ENCODE measurements at places on chromosomes 13 and 19.

DNA sequence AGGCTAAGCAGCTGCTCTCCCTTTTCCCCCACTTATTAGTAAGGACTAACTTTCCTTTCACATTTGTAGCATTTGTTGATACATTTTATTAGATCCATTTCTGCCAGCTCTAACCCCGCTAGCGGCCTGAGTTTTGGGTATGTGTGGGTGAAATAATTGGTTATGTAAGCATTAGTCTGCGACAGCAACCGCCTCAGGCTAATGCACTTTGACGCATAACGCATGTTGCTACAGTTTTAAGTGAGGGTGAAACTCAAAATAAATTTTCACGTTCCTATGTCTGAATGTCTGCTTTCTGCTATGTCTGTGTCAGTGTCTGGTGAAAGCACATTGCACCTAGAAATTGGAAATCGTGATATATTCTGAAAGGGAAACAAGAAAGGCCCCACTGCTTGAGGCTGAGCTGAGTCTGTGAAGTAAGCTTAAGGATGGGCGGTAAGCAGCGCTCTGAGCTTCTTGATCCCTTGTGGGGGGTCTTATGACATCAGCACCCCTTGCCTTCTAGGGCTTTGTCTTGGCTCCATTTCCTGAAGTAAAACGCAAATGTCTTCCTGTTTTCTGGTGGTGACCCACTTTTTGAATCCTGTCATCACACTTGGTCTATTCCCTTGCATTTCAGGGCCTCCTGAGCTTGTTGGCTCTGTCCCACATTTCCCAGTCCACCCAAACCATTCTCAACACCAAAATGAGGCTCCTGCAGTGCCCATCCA lies 648.3 kb upstream of the ARGLU1 start:
- no peak for DNase-seq

DNA sequence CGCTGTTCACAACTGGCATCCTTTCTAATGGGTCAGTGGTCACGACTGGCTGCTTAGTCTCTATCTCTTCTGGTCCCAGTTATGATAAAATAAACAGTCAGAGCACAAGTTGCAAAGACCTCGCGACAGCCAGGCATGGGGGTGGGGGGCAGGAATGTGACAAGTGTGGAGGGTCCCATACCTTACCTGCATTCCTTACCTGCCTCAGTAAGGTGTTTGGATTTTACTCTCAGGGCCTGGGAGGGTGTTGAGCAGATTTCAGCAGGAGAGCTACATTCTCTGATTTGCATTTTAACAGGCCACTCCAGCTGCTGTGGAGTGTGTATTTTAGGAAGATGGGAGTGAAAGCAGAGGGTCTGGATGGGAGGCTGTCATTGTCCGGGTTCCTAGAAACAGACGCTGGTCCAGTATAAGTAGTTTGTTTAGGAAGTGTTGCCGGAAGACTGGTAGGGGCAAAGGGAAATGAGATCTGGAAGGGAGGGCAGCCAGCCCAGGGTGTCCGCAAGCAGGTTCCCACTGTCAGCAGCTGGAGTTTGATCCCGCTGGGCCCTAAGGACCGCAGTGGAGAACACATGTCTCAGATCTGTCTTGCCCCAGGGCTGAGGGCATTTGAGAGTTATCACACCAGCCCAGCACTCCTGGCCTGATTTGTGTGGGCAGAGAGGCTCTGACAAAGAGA lies 920.0 kb downstream of the UQCRFS1 start:
- DNase-seq: no peak

- no peak for DNase-seq
Observed at GRCh38 chr13:43072394-43072793, 49.0 kb downstream of the DNAJC15 start.

GRCh38 chr13:36753176-36753575 lies 65.8 kb upstream of the RFXAP start:
- DNase-seq: no peak

- DNase-seq: no peak
Observed at GRCh38 chr13:54953786-54954185, 1925.2 kb downstream of the OLFM4 start.

DNA sequence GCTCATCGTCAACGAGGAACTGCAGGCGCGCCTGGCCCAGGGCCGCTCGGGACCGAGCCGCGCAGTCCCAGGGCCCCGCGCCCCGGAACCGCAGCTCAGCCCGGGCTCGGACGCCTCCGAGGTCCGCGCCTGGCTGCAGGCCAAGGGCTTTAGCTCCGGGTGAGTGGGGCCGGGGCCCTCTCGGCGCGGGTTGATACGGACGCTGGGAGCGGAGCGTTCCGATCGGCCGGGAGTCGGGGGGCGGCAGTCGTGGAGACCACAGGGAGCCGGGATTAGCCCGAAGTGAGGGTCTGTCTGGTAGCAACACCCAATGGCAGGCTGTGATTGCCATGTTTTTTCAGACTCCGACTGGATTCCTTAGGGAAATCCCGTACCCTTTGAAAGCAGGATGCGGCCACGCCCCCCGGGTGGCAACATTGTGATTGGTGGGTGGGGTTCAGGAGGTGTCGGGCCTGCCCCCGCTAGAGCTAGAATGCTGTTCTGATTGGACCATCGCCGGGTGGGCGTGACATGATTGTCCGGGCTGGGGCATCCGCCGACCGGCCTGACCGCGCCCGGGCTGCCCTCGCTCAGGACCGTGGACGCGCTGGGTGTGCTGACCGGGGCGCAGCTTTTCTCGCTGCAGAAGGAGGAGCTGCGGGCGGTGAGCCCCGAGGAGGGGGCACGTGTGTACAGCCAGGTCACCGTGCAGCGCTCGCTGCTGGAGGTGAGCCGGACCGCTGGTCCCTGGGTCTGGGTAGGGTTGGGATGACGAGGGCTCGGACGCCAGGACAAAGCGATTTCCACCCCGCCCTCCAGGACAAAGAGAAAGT lies 11.3 kb downstream of the EPS8L1 start:
- DNase-seq: no peak

DNA sequence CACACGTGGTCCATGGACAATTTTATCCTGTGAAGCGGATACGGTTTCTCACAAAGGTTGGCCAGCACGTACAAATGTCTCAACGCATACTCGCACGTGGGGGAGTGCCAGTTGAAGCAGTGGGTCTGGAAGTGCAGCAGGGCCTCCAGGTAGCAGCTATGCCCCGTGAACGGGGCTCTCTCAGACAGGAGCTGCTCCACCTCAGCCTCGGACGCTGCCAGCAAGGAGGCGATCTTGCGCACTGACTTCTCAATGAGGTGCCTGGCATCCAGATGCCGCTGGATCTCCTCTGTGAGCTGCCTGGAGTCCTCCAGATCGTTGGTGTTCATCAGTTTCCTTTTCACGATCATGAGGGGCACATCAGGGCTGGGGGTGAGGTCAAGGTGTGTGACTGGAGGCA lies 2272.0 kb downstream of the PCDH9 start:
- DNase-seq: no peak

DNA sequence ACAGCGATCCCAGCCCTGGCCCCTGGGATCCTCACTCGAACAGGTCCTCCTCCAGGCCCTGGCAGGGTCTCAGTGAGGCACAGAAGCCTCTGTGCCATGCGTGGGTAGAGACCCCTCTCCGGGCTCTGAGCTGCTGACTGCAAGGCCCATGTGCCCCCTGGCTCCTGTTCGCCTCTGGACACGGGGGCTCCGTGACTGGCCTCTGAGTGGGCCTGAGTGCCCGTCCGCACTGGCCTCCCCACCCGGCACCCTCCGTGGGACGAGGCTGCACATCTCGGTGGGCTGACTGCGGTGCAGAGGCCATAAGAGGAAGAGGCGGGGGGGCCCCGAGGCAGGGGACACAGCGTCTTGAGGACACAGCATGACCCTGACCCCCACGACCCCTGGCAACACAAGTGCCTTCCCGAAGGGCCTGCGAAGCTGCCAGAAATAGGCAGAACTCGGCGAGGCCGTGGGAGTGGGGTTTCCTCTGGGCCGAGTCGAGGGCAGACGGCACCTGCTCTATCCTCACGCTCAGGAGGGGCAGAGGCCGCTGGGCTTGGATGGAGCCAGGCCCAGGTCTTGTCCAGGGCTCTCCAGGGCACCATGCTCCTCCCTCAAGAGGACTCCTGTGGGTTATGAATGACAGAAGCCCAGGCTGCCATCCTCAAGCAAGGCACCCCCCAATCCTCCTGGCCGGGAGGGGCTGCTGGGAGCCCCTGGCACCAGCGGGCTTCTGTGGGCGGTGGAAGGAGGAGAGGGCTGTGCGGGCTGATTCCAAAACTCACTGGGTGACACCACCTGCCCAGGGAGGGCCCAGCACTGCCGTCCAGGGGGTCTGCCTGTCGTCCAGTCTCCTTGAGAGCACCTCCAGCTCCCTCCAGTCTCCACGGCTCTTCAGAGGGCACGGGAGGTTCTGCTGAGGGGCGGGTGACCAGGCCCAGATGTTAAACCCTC lies 52.6 kb downstream of the RASA3 start:
- DNase-seq: no peak

DNA sequence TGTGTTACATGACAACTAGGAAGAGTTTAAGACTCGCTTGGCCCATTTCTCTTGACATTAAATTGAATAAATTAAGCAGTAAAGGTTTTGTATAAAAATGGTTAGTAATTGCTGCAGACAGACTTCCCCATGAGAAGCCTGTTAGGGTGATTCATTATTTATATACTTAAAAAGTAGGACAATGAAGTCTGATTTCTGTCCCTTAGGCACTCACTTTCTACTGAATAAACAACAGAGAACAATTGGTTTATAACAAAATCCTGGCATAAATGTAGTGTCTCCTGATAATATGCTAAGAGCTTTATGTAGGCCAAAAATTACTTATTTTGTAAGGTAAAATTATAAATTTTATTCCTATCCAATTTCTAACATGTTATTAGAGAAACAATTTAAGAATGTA lies 2138.5 kb upstream of the PCDH20 start:
- no peak for DNase-seq

Data from T-helper 1 cell (primary cell).